ENCODE measurements at places on chromosomes 16 and 17.
A peak's percentile ranks its signal among the peaks of the same experiment; 100 is the strongest.

DNA sequence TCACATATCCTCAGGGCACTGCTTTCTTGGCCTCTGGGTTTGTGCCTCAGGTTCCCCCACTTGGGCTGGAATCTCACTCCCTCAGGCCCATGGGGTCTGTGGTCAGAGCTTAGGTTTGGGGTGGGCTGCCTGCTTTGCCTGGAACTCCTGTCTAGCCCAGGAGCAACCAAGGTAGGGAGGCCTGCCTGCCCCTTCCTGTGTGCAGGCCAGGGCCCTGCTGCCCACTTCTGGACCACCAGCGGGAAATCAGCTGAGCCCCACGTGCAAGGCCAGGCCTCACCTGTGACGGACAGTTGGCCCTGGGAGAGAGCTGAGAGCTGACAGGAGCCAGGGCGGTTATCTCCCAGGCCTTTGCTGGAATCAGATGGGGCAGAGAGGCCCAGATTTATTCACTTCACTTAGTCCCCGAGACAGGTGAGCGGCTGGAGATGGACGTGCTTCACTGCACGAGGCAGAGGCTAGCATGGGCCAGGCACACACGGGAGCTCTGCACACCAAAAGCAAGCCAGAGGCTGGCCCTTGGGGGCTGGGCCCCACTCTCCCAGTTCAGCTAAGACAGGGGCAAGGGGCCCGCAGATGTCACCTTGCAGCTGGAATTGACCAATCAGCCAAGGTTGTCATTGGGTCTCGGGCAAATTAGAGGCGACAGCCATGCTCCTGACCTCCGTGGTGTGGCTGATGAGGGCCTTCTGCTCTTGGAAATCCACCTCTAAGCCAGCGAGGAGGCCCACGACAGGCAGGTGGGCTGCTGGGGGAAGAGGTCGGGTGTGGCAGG, 49.9 kb upstream of the DOC2B start:
- DNase-seq: no peak

DNA sequence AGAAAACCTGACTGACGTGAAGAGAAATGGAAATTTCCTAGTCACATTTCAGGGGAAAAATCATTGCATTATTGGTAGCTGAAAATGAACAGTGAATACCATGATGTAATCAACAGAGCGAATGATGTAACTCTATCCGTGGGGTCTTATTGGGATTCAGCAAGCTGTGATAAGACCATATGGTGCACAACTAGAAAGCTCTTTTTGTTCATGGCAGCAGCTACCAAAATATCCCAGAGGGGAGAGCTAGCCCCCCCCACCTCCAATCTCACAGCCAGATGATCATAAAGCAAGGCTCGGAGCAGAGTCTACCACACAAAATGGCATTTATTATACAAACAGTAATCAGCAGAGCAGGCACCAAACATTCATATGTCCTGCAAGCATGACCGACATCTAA, 22.2 kb upstream of the DNAH17 start:
- DNase-seq: no peak

DNA sequence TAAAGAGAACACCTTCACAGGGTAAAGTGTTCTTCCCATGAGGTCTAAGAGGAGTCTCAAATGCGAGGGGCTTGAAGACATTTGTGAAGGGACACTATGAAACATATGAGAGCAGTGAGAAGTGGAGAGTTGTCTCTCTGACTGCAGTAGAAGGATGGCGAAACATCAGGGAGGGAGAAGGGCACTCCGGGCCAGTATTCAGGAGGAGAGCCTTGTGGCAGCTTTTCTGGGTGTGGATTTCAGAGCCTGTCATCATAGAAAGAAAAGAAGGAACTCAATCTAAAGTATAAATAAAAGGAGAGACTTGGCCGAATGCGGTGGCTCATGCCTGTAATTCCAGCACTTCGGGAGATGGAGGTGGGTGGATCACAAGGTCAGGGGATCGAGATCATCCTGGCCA, 117.2 kb downstream of the RBFOX1 start:
- DNase-seq: no peak

GRCh38 chr17:27457360-27457715, 1.1 kb downstream of the KSR1 start:
- DNase-seq: no peak

- no peak for DNase-seq
These were observed 7.2 kb downstream of the OMG start for GRCh38 chr17:31289790-31290189.

- no peak for DNase-seq
These were observed 75.7 kb downstream of the SPAG9 start for GRCh38 chr17:51044976-51045375.

DNA sequence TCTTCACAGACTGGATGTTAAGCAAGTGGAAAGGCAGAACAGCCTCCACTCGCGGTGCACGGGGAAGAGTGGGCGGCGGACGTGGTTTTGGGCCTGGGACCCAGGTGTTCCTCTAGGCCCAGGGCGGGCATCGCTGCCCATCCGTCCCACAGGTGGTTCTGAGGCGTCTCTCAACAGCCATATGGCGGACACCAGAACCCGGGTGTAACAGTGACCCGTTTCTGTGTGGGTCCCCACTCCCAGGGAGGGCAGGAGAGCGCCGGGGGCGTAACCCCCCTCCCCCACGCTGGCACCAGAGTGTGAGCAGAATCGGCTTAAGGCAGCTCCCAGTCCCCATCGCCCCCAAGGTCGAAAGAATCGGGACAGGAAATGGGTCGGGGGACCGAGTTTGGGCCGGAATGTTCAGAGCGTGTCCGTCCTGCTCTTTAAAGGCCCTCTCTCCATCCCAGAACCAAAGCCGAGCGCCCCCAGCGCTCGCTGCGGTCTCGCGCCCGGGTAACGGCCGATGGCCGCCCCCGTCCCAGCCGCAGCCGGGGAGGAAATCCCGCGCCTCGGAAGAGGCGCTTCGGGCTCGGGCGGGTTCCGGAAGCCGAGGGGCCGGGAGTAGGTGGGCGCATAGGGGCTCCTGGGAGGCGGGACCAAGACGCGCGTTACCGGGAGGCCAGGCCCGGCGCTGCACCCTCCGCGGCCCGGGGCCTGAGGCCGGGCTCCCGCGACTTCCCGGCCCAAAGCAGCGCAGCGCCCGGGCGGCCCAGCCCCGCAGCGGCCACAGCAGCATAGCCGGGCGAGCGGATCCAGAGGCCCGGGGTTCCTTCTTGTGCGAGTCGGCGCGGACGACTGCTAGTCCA, at the start of gene TK2:
Gene TK2, minus strand, starts transcription at position 839 of the 848 bp plus-strand sequence. Its CDS starts 61 bp downstream, at position 778.
- peak; percentile 39 for DNase-seq

DNA sequence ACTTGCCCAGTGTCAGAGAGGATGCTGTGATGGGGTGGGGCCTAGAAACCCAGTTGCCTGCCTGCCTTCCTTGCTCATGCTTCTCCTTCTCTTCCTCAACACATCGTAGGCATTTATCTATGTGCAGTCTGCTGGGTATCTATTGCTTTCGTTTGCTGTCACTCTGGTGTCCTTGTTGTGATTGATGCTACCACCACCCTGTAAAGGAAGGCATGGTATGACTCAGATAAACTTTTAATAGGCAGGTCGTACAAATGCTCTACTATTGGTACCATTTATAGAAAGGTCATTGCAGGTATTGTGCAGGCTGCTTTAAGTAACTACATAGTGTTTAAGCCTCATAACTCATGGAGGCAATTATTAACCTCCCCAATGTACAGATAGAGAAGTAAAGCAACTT, 368.9 kb downstream of the UTP18 start:
- DNase-seq: no peak

DNA sequence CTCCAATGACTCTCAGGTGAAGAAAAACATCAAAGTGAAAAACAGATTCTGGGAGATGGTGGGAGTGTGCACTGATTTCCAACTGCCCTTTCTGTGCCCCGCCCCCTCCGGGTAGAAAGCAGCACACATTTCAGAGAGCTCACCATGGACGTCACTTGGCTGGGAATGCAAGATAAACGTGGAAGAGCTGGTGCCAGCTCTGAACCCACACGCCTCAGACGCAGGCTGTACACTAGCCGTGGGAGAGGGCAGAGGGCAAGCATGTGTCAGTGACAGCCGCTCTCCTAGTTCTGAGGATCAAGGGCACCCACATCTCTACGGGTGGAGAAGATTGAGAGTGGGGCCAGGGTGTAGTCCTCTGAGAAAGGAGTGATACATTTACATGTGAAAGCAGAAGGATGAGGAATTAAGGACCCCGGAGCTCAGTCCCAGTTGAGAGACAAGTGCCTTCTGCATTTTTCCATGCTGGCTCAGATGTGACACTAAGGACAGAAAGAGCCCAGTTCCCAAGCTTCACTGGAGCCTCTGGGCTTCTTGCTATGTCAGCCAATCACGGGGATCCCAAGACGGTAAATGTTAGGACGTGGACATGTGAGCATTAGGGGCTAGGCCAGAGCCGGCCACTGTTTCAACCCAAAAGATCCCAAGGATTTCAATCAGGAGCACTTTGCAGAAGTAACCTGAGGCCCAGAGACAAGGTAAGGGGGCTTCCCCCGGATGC, 101.3 kb downstream of the ZFHX3 start:
- DNase-seq: no peak

GRCh38 chr17:12472252-12473173, 193.2 kb upstream of the MYOCD start:
- DNase-seq: no peak

DNA sequence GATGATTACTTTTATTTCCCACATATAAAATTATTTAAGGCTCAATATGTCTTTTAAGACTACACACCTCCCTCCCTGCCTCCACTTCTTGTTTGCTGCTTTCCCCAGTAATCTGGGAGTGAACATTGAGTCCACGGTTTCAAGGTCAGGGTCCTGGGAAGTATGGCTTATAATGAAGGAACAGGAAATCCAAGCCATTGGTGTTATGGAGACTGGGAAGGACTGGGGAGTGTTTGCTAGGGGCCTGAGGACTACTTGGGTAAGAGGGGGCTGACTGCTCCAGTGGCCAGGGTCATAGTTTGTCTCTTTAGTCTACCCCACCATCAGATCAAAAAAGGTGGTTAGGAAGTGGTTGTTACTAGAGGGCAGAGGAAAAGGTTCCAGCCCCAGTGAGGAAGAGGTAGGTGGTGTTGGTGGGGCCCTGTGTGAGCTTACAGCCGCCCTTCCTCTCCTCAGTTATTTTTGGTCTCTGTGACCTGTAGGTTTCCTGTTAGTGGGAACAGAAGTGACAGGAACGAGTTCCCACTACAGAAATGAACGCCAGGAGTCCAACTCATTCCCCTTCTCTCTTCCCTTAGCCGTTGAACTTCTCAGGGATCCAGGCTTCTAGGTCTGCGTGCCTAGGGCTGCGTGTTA, 742 bp upstream of the SLC16A13 start:
- no peak for DNase-seq

DNA sequence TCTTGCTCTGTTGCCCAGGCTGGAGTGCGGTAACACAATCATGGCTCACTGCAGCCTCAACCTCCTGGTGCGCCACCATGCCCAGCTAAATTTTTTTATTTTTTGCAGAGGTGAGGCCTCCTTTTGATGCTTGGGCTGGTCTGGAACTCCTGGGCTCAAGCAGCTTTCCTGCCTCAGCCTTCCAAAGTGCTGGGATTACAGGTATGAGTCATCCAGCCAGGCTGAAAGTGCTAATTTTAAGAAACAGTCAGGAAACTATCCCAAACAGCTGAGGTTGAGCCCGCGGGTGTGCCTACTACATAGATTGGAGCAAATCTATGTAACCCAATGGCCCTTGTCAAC, 738 bp upstream of the XPO6 start:
- no peak for DNase-seq

GRCh38 chr16:78129349-78129748, 29.9 kb downstream of the WWOX start:
- no peak for DNase-seq

DNA sequence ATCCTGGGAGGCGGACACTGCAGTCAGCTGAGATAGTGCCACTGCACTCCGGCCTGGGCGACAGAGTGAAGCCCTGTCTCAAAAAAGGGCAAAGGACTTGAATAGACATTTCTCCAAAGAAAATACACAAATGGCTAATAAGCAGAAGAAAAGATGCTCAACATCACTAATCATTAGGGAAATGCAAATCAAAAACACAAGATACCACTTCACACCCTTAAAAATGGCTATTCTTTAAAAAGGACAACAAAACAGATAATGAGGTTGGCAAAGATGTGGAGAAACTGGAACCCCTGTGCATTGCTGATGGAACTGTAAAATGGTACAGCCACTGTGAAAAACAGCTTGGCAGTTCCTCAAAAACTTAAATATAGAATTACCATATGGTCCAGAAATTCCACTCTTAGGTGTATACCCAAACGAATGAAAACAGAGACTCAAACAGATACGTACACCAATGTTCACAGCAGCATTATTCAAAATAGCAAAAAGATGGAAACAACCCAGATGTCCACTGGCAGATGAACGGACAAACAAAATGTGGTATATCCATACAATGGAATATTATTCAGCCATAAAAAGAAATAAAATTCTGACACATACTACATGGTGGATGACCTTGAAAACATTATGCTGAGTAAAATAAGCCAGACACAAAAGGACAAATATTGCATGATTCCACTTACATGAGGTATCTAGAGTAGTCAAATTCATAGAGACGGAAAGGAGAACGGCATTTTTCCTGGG, 35.5 kb downstream of the BRIP1 start:
- no peak for DNase-seq

GRCh38 chr17:35254107-35254773, 11.4 kb downstream of the SLFN5 start:
- no peak for DNase-seq

- no peak for DNase-seq
These were observed 51.7 kb downstream of the VAT1L start for GRCh38 chr16:77840093-77840492.

DNA sequence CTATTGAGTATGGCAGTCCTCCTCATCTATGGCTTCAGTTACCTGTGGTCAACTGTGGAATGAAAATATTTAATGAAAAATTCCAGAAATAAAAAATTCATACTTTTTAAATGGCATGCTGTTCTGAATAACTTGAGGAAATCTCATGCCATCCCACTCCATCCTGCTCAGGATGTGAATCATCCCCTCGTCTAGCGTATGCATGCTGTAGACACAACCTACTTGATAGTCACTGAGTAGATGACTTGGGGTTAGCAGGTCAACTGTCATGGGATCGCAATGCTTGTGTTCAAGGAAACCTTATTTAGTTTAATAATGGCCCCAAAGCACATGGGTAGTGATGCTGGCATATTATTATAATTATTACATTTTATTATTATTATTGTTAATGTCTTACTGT, 4.8 kb upstream of the VAC14 start:
- DNase-seq: no peak

DNA sequence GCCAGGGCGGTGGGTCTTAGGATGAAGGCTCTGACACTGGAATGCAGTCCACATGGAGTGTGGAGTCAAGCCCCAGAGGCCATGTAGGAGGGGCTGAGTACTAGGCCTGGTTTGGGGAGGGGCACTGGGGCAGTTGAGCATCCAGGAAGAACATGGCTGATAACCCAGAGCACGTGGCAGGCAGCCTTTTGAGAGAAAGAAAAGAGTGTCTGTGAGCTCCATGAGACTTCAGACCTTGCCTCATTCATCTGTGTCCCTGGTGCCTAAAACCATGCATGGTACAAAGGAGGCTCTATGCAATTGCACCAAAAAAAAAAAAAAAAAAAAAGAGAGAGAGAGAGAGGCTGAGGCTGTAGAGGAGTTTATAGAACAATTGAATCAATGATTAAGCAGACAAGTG, 14.6 kb downstream of the SLC46A1 start:
- DNase-seq: no peak

GRCh38 chr17:77254951-77255825, 114.4 kb downstream of the SEC14L1 start:
- no peak for DNase-seq

- no peak for DNase-seq
These were observed 45.9 kb upstream of the MEIOC start for GRCh38 chr17:44610331-44610730.

- DNase-seq: no peak
These were observed 3.4 kb downstream of the FAM222B start for GRCh38 chr17:28839221-28839620.

- DNase-seq: peak; percentile 14
These were observed 13.9 kb downstream of the BRD7 start for GRCh38 chr16:50354629-50355456.
